ENCODE measurements at places on chromosomes 3 and 15. TPM values are rescaled to one million over a fixed set of nuclear protein-coding genes. Genes with fewer than 3 reads are reported as not detected.

- no peak for DNase-seq
Measured at GRCh38 chr3:31903686-31904431, 77.2 kb downstream of the OSBPL10 start.

GRCh38 chr15:48355377-48355776 is 24.1 kb downstream of the DUT start:
- no peak for DNase-seq

DNA sequence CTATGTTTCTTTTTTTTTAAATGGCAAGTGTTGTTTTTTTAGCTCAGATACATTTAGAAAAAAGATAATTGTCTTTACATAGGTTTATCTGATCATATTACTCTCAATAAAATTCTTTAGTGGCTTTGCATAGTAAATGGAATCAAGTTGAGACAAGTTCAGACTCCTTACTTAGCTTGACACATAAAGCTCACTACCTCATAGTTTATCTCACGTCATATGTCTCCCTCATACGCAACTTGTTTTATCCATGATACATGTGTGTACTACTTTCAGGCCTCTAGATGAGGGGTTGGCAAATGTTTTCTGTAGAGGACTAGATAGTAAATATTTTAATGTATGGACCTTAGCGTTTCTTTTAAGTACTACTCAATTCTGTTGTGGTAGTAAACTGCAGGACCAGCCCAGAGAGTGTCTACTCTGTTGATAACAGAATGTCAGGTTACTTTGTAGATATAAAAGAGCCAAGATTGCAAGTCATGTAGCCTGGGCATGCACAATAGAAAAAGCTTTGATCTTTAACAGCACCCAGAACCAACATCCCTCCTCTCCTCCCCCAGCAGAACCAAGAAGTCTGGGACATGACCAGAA is 28.2 kb upstream of the MGA start:
- no peak for DNase-seq

GRCh38 chr3:185976100-185976499 is 38.3 kb upstream of the TRA2B start:
- DNase-seq, result no peak

DNA sequence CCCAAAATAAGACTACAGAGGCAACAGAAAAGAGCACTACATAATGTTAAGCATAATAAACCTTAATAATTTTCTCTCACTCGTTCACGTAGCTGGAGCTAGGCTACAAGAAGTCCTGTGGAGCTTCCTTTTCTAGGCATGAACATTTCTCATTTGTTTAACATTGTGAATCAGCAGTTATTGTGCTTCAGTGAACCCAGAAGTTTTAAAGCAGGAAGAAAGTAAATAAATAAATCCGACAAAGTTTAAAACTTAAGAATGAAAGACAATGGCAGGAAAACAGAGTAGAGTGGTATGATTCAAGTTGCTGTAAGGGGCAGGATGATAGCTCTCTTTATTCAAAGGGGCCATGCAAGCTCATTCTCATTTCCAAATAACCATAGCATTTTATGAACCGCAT is 191.8 kb downstream of the LSAMP start:
- DNase-seq, result no peak

- no peak for DNase-seq
Measured at GRCh38 chr3:168707900-168708299, 612.2 kb upstream of the GOLIM4 start.

DNA sequence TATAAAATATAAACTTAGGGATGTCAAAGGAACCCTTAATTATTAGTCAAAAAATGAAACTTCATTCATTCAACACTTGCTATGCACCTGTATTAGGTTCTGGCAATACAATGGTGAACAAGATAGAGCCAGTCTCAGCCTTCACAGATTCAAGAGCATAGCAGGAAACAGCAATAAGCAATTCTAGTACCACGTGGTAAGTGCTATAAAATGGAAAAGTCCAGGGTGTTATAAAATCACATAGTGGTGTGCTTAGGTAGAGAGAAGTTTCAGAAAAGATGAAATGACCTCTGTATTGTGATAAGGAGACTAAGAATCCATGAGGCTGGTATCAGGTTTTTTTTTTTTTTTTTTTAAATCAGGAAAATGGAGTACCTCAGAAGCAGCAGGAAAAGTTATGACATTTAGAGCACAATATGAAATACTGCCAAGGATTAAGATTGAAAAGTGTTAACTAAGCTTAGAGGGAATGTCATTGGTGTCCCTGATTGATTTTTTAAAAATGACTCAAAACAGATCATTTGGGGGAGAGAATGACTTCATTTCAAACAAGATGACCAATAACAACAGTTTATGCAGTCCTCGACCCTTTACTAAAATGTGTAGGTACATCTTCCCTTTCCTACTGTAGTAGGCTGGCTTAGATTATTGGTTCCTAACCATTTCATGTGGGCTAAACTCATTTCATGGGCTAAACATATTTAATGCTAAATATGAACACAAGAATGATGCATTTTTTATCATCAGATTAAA is 5.0 kb downstream of the TOMM70 start:
- DNase-seq, result no peak

DNA sequence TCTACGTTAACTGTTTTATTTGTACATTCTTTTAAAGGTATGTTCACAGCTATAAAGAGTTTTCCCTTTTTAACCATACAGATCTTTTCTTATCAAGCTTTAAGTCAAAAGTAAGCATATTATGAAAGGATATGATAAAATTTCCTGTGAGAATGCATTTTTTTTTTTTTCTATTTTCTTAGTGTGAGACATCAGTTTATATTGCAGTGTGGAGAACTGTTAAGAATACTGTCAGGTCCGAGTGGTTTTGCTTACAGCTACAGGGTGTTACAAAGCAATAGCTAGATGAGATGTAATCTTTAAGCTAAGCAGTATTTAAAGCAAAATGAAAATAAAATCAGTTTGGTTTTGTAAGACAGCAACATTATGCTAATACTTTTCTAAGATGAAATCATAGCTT is 133.2 kb downstream of the SLC25A26 start:
- no peak for DNase-seq

GRCh38 chr3:130821806-130822205 is 72.1 kb upstream of the ATP2C1 start:
- no peak for DNase-seq

- DNase-seq, result no peak
Measured at GRCh38 chr3:9107738-9108137, 141.7 kb downstream of the SRGAP3 start.

GRCh38 chr15:80866936-80867335 is 87.8 kb downstream of the CEMIP start:
- DNase-seq, result no peak

DNA sequence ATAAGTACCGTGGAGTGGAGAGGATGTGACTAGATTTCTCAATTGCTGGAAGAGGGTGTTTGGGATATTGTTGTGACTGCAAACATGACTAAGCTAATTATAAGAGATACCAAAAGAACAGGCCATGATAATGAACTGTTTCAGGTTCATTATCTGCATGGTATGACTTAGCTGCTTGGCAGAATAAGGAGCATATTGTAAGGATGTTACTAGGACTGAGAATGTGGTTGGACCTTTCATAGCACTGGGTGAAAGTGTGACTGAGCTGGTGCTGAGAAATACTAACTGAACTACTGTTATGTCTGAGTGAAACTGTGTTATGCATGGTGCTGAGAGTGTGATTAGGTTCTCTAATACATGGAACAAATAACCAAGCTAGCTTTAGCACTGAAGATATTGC is 11.0 kb downstream of the SCN10A start:
- no peak for DNase-seq

GRCh38 chr3:124532071-124532470 is 198.2 kb upstream of the UMPS start:
- DNase-seq, result no peak

The AP4E1 gene
- 23.3 TPM for total RNA-seq

The HGD gene
- under 0.01 TPM for total RNA-seq

The CTXN2 gene
- total RNA-seq, result not detected

Data from osteoblast (primary cell).